Mucosa of descending colon (tissue), 3 donors: ENCODE measurements at places on chromosomes 5 and 9.

- DNase-seq = peak; percentile 31
Observed at GRCh38 chr5:41510176-41510831, at the start of gene PLCXD3. TSS of gene PLCXD3 (minus strand) at chr5:41510601. CDS start at chr5:41510526, 75 bp downstream.

DNA sequence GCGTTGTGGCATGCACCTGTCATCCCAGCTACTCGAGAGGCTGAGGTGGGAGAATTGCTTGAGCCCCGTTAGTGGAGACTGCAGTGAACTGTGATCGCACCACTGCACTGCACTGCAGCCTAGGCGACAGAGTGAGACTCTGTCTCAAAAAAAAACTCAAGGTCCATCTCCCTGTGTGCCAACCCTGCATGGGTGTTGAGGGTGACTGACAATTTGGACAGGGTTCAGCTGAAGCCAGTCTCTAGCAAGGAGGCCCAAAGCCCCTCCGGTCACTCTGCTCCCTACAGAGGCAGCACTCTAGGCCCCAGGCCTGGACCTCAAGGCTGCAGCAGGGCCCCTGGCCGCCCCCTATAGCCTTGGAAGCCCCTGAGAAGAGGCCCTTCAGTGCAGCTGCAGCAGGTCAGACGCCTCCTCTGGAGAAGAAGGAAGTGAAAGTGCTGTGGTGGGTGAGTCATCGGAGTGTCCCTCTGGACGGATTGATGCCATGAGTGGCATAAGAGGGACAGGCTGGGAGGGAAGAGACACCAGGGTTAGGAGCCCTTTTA is 39.2 kb upstream of the NEK6 start:
- peak; percentile 76 for DNase-seq

DNA sequence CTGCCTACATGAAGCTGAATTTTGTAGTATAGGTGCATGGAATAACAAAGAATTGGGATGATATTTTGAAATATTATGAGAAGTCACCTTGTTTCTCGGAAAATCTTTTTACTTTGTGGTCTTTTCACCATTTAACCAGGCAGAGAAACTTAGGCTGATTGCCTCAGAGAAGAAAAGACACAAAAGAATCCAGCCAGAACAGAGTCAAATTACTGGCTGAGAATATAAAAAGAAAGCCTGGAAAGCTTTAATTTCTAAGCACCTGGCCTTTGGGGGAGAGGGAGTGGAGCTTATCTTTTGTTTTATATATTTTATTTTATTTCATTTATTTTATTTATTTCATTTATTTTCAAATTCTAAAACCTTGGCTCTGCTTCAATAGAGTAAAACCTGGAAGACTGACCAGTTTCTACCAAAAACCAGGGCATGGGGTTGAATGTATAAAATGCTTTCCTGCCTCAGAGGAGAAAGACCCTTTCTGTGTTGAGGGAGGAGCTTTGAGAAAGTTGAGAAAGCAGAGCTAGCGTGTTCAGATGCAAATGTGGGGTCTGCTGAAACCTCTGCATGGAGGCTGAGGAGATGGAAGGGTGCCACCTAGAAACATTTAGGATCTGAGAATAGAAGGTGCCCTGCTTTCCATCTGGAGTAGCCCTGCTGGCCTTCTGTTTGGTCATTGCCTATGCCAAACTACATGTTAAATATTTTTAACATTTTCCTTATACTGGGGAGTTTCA is 81.6 kb downstream of the NREP start:
- no peak for DNase-seq

DNA sequence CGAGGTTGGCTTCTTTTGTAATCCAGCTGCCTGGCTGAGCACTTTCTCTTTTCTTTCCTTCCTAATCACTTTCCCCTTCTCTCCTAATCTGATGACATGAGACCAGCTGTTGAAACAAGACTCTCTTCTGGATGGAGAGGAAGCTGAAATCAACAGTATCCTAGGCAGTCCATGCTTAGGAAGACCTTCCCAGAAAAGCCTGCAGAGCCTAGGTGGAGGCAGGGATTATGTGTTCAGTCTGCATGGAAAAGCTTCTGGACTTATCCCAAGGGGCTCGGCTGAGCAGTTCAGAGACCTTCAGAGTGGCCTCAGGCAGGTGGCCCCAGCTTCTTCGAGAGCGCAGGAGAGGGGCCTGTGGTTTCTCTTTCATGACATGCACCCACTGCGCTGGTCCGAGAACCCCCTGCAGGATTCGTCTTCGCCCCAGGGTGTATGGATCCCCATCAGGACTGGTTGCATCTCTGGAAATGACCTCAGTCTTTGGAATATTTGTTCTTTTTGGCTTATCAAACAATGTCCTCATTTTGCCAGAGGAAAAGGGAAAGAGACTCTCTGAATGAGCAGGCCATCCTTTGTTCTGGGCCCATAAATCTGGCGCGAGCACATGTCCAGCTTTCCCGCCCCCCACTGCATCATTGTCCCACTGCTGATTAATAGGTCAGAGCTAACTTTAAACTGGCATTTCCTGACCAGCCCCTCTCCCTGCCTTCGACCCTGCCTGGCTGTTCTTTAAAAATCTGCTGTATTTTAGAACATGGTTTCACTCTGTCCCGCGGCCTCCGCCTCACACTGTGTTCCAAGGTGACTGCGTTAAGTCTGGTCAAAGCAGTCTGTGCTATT is 177.9 kb upstream of the KLF4 start:
- no peak for DNase-seq

GRCh38 chr5:179345183-179345432 is 153 bp downstream of the ADAMTS2 start:
- no peak for DNase-seq

DNA sequence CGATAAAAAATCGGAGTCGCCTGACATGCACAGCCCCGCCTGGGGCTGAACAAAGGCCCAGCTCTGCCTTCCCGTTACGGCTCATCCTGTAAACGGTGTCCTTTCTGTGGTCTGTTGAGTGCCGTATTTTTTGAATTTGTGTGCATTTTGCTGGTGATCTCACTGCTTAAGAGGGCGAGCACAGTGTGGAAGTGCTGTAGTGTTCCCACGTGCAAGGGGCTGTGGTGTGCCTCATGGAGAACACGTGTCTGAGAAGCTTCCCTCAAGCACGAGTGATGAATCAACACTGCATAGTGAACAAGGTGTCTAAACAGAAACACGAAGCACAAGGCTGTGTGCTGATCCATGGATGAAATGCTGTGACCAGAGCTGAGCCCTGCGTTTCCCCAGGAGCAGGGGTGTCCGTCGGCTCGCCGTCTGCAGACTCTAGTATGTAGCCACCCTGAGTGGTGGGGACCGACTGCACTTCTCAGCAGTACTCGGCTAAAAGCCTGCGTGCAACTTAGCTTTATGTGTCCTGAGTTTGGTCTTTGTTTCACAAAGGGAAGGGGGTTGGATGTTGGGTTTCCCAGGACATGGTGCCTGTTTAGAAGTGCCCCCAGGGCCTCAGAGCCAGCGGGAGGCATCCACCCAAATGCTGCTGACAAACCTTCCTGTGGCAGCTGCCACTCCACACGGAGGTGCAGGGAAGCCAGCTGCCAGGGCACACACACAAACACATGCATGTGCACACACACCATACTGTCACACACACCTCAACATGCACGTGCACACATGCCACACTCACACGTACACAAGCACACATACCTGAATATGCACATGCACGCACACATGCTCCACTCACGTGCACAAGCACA is 77.2 kb upstream of the IRX4 start:
- no peak for DNase-seq
